ENCODE measurements at places on chromosomes 3 and 15. TPM values are rescaled to one million over a fixed set of nuclear protein-coding genes. Genes with fewer than 3 reads are reported as not detected.

SMCO1 gene
- not detected for total RNA-seq

TMCC1 gene
- total RNA-seq = 18.0 TPM

WNT7A gene
- total RNA-seq = not detected

PP2D1 gene
- not detected for total RNA-seq

SLC22A13 gene
- total RNA-seq = 0.78 TPM

GOLGA8H gene
- total RNA-seq = 0.76 TPM

SCAANT1 gene
- total RNA-seq = not detected

CNTN3 gene
- total RNA-seq = not detected

SNTN gene
- not detected for total RNA-seq

C3orf22 gene
- not detected for total RNA-seq

USP50 gene
- not detected for total RNA-seq

NEDD4 gene
- 13.9 TPM for total RNA-seq

MUC20 gene
- 5.0 TPM for total RNA-seq

All from activated T-helper 2 cell treated with anti-CD3 and anti-CD28 coated beads, Interferon-gamma antibody, Interleukin-2, Interleukin-4, amounts not matched to agents 10 μg/mL and 5 μg/mL and 100 μg/mL, durations not matched to agents 14 hours and 24 hours and 36 hours (primary cell).